Pancreas (tissue), 10 donors: ENCODE measurements at places on chromosomes 5 and 9. TPM values are rescaled to one million over a fixed set of nuclear protein-coding genes. Genes with fewer than 3 reads are reported as not detected.

The SAP30L gene
- total RNA-seq: 16.0 TPM

The TLR4 gene
- 1.2 TPM for total RNA-seq

- no peak for DNase-seq
Measured at GRCh38 chr9:76090909-76091308, 200.4 kb downstream of the PCSK5 start.

DNA sequence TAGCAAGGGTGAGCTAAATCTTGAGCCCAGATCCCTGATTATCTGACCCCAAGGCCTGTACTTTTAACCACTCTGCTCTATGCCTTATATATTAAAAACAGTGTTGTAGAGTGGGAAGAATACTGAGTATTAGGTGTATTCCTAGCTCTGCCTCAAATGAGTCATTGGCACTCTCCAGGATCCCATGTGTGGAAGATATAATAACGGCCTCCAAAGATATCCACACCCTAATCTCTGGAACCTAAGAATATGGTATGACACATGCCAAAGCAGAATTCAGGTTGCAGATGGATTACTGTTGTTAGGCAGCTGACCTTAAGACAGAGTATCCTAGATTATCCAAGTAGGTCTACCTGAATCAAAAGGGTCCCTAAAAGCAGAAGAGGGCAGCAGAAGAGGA lies 110.8 kb downstream of the ADRB2 start:
- DNase-seq: no peak

DNA sequence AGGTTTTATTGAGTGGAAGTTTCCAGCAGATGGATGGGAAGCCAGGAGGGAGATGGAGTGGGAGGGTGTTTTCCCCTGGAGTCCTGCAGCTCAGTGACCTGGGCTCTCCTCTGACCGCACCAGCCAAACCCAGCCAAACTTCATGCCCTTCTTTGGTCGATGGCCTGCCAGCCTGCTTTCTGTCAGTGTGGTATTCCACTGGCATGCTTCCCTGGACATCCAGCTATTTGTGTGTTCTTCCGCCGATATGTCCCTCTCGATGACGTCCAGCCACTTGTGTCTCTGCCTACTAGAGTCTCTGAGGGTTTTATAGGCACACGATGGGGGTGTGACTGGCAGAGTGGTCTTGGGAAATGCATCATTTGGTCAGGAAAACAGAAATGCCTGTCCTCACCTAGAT lies 33.8 kb downstream of the GPBP1 start:
- DNase-seq: no peak

- no peak for DNase-seq
Measured at GRCh38 chr5:57693488-57694305, 211.1 kb upstream of the ACTBL2 start.

The PSD2 gene
- 0.23 TPM for total RNA-seq

The HTR1A gene
- not detected for total RNA-seq

DNA sequence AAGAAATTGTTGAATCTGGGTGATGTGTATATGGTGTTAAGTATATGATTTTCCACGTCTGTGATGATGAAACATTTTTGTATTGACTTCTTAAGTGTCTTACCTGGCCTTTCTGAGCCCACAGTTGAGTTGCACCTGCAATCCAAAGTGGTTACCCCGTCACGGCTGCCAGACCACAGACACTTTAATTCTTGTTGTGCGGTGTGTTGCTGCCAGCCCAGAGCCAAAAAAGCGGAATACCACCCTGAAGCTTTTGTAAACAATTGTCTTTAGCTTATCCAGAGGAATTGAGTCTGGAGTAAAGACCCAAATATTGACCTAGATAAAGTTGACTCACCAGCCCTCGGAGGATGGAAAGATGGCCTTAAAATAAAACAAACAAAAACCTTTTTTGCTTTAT lies 35.1 kb downstream of the MTAP start:
- DNase-seq: no peak

DNA sequence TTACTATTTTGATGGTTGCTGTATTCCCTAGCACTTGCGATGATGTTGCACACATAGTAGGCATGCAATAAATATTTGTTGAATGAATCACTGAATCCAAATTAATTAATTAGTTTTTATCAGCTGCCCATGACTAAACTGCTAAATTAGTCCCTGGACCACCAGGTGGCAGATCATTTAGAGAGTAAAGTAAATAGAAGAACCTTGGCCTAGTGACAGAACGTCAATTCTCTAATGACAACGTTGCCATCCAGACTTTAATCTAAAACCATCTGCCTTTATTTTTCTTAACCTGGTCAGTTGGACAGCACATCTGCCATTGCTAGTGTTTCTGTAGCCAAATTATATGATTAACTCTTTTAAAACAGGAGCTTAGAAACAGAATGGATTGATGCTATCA lies 457.5 kb downstream of the KIF4B start:
- DNase-seq: no peak

The ORM2 gene
- not detected for total RNA-seq

DNA sequence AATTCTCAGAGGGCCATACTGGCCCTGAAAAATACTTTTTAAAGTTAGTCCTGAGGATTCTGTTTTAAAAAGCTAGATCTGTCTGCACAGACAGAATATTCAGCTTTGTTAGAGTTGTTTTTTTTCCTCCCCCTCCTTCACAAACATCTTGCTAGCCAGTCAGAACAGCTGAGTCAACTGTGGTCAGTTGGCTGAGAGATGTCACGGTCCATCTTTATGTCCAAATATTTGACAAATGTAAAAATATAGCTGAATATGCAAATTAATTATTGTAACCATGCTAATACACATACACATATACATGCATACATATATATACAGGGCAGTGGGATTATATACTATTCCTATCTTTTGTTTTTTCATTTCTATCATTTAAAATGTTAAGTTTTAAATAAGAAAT lies 33.9 kb downstream of the UNC13B start:
- DNase-seq: no peak

The ADGRV1 gene
- 4.2 TPM for total RNA-seq
